Lung (tissue), 17 donors: ENCODE measurements at places on chromosomes 1 and 21. TPM values are rescaled to one million over a fixed set of nuclear protein-coding genes. Genes with fewer than 3 reads are reported as not detected.

HSD3B2 gene
- 0.02 TPM for polyA plus RNA-seq

SRM gene
- polyA plus RNA-seq, result 132 TPM

RCC1 gene
- 34.3 TPM for polyA plus RNA-seq

ANXA9 gene
- 0.37 TPM for polyA plus RNA-seq

TMEM234 gene
- 17.5 TPM for polyA plus RNA-seq
